ENCODE measurements at places on chromosomes 1 and 21.

- no peak for DNase-seq
These were observed 4.8 kb upstream of the RPE65 start for GRCh38 chr1:68454534-68454933.

DNA sequence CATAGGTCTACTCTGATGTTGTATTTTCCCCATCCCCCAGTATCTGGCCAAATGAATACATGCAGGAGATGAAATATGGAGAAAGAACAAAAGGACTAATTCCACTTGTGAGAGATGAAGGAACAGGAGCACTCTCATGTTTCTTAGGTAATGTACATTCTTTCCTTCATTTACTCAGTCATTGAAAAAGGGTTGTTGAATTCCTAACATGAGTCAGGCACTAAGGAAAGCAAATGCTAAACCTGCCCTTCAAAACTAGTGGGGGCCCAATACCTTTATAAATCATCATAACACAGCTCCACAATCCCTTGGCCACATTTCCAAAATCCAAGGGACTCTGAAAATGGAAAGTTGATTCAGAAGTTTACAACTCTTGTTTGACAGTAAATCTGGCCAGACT is 94.3 kb downstream of the DIRAS3 start:
- DNase-seq: no peak

- DNase-seq: no peak
These were observed 41.6 kb upstream of the LAPTM5 start for GRCh38 chr1:30799233-30799511.

DNA sequence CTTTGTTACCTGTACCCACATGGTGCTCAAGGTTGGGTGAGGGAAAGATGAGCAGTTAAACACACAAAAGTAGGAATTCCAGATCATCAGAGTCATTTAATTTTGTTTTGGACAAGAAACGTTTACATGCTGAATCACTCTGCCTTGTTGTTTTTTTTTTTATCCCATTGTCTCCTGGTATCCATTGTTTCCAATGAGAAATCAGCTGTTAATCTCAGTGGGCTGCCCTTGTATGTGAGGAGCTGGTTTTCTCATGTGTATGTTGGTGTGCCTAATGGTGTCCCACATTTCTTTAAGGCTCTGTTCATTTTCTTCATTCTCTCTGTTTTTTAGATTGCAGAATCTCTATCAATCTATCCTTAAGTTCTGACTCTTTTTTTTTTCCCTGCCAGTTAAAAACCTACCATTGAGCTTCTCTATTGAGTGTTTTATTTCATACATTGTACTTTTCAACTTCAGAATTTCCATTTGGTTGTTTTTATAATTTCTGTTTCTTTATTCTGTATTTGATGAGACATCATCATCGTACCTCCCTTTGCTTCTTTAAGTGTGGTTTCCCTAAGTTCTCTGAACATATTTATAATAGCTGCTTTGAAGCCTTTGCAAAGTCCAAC is 8.8 kb upstream of the OBSCN start:
- no peak for DNase-seq

GRCh38 chr1:56626546-56626945 is 18.6 kb upstream of the PRKAA2 start:
- no peak for DNase-seq

DNA sequence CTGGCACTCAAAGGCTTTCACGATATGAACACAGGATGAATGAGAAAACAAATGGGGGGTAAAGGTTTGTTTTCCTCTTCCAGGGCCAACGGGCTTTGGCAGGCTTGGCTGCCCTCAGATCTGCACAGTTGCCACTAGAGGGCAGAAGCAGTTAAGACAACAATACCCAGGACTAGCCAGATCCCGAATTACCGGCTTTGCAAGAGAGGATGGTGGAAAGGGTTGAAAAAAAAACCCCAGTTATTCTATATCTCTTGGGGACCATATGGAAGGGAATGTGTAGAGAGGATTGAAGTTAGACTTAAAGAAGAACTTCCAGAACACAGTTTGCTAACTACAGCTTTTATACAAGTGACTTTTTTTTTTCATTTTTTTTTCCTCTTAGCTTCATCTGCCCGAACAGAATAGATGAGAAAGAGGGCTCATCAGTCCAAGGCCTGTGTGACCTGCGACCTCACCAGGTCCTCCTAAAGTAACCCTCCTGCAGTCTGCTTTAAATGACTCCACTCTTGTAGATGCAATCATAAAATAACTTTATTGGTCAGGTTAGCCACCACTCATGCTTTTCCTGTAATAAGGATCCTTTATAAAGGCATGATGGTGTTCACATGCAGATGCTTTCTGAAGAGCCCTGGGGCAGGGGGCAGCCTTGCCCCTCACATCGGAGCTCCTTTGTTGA is 10.7 kb downstream of the FMOD start:
- no peak for DNase-seq

DNA sequence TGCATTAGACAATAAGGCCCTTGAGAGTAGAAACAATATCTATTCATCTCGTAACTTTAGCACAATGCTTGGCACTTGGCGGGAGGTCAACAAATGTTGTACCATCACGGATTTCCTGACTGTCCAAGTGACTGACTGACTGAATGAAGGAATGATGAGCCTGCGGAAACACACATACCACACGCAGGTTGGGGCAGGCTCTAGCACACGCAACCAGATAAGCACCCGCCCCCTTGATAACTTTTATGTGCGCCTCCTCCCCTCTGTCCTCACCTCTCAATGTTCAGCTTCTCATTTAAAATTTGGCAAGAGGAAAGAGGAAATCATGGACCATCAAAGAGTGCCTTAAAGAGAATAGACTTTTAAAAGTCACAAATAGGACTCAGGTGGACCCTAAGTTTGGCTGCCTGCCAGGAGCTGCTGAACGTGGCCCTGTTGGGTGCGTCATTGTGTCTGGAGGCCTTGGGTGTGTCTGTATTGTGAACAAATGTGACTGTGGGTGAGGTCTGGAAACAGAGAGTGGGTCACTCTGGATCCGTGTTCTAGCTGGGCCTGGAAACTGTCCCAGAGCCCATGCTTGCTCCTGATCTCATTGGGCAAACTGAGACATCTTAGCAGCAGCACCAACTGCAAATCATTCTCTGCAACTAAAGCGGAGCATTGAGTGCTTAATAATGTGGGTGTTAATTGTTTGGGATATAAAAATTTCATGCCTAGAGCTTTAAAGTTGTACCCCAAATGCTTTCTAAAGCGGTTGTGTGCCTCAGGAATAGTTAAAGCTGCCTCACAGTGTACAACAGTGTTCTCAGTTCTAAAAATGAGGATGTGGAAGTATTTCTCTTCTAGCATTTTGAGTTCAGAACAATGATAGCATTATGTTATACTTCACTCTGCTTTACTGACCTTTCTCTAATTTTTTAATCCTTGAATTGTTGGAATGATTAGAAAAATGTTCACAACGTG is 47.6 kb upstream of the ABCG1 start:
- DNase-seq: no peak

All from activated CD4-positive, alpha-beta T cell treated with anti-CD3 and anti-CD28 coated beads for 24 hours (primary cell).